GM20000 (cell line): ENCODE measurements at places on chromosomes 5 and 9.

GRCh38 chr5:14450018-14450524 lies 131.5 kb upstream of the OTULINL start:
- no peak for DNase-seq

DNA sequence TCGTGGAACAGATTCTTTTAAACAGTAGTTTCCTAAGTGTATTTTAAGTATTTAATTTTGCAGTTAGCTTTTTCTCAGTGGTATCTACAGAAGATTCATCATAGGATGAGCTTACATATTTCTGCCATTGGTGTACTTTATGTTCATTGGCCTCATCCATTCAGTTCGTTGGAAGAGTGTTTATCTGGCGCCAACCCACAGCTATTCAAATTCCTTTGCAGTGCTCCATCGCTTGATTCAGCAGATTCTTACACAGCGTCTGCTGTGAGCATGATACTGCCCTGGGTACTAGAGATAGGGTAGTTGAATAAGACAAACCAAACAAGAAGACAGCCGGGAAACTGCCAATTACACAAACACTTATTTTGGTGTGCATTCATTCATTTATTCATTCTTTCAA lies 55.1 kb downstream of the NUP214 start:
- DNase-seq, result no peak

GRCh38 chr9:26779062-26779461 lies 113.5 kb downstream of the CAAP1 start:
- DNase-seq, result no peak

- DNase-seq, result no peak
These were observed 19.9 kb downstream of the CDKN2A start for GRCh38 chr9:21974343-21974721.

DNA sequence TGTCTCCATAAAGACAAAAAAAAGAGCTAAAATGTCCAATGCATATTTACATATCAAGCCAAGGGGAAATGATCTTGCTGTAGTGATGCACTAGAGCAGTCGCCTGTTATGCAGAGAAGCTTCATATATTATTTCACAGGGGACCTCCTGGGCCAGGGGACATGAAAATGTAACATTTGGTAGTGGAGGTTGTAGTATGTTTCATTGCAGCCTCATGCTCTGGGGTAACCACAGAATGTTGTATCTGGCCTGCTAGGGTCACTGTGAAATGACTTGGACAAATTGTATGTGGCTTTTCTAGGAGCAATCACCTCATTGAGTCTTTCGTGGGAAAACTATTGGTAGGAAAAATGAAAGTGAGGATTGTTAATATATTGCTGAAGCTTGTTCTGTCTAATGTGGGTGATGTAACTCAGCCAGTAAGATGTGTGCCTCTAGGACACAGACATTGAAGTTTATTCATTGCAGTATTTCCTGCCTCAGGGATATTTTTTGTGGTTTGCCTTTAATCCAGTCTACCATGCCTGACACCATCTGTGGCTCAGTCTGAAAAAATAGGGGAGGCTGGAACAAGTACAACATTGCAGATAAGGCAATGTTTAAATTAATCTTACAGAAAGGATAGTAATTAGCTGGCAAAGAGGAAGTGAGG lies 430.8 kb upstream of the TNC start:
- no peak for DNase-seq

DNA sequence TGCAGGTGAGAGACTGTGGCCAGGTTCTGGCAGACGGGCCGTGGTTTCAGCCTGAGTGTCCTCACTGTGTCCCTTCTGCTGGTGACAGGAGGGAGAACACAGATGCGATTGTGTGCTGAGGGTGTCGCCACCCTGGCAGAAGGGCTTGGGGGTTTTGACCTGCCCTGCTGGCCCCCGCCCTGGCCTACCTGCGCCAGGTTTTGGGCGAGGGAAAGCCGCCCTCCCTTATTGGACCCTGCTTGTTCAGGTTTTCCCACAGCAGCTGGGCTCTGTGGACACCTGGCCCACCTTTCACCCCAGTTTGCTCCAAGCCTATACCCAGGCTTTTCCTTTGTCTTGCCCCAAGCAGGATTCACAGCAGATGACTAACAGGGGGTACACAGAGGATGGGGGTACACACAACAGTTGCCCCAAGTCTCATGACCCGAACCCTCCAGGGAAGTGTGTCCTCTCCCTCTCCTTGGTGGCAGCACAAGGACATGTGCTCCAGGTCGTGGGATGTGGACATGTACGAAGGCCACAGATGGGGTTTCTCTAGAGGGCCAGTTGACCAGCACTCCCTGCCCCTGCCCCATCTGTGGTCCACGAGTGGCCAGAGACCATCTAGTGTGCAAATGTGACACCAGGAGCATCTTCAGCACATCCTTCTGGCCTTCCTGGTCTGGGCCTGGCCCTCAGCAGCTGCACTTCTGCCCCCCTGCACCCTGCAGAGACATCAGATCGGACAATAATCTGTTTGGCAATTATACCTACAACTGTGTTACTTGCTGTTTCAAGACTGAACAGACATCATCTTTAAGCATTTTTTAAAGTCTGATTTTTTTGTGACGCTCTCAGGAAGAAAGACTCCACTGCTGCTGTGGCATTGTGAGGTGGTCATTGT lies 265.8 kb upstream of the IRX4 start:
- no peak for DNase-seq

- DNase-seq, result no peak
These were observed 12.6 kb downstream of the URM1 start for GRCh38 chr9:128383791-128384190.

DNA sequence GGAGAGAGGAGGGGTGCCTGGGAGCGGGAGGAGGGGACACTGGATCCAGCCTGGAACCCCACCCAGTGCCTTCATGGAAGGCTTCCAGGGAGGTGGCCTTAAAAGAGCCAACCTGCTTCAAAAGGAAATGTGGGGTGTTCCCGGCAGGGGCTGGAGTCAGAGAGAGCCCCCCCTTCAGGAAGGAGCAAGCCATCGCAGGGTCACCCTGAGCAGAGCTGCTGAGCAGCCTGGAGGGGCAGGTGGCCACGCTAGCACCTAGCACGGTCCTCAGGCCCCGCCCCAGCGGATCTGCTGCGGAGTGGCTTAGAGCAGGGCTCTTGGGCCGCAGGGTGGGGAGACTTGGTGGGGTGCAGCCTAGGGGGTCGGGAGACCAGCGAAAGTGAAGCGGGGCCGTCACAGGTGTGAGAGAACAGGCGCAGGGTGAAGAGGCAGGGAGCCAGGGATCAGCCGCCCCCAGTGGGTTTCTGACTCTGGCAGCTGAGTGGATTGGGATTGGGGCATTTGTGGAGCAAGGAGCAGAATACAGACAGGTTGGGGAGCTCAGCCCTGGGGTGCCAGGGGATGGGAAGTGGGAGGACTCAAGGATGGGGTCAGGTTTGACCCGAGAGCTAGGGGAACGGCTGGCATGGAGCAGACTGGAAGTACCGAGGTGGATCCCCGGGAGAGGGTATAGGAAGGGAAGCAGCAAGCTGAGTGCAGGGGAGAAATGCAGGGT lies 1.5 kb downstream of the LCN2 start:
- no peak for DNase-seq

GRCh38 chr9:757246-757881 lies 84.1 kb upstream of the DMRT1 start:
- peak; percentile 40 for DNase-seq

- DNase-seq, result no peak
These were observed 19.9 kb downstream of the NEURL1B start for GRCh38 chr5:172660974-172661373.

GRCh38 chr5:93582677-93583438 lies at the start of gene NR2F1:
NR2F1 (plus strand) TSS chr5:93583222; CDS start chr5:93585024, 1,802 bp downstream.
- no peak for DNase-seq

GRCh38 chr9:16092142-16093091 lies 539.6 kb downstream of the CCDC171 start:
- no peak for DNase-seq

DNA sequence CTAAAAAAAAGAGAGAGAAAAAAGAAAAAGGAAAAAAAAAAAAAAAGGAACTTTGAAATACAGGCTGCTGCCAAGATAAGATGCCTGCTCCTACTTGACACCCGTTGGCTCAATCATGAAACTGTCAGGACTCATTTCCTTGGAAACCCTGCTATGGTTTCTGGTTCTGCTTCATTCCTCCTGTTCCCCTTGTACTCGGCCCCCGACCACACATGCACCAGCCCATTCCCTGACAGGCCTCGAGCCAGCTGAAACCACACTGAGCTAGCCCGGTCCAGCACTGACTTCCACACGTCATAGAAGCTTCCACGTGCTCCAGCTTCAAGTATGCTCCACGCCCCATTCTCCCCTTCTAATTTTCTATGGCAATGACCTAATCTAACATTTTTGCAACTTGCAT lies 93.2 kb downstream of the MYO10 start:
- DNase-seq, result no peak

DNA sequence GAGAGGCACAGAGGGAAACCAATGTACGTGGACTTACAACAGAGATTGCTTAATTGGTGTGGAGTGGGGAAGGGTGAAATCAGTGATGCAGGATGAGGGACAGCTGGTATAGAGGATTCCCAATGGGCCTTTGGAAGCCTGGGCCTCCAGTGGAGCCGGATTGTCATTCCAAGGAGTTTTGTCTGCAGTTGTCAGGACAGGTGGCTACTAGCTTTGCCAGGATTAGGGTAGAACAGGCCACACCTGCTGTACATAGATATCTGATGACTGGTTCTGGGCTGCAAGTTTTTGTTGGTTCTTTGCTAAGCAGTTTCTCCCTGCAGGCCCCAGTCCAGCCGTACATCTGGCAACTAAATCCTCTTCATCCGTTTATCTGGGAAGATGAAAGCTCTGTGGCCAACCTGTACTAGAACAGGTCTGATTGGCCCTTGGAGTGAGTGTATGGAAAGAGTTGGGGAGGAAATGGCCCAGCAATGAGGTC lies 4.2 kb downstream of the SKP2 start:
- no peak for DNase-seq

DNA sequence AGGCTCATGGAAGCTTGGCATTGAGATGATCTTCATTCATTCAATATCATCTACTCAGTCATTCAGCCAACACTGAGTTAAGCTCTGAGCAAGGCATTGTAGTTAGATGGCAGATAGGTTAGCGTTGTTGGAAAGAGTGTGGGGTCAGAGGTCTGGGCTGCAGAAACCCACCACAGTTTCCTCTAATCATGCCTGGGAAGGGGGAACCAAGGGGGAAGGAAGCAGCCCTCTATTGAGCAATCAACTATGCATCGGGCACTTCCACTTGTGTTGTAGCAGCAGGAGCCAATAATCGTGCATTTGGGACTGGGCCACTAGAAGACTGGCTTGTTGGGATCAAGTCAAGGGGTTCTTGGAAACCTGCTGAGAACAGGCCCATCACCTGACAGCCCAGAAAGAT lies 139.1 kb downstream of the PIP5K1B start:
- DNase-seq, result no peak

DNA sequence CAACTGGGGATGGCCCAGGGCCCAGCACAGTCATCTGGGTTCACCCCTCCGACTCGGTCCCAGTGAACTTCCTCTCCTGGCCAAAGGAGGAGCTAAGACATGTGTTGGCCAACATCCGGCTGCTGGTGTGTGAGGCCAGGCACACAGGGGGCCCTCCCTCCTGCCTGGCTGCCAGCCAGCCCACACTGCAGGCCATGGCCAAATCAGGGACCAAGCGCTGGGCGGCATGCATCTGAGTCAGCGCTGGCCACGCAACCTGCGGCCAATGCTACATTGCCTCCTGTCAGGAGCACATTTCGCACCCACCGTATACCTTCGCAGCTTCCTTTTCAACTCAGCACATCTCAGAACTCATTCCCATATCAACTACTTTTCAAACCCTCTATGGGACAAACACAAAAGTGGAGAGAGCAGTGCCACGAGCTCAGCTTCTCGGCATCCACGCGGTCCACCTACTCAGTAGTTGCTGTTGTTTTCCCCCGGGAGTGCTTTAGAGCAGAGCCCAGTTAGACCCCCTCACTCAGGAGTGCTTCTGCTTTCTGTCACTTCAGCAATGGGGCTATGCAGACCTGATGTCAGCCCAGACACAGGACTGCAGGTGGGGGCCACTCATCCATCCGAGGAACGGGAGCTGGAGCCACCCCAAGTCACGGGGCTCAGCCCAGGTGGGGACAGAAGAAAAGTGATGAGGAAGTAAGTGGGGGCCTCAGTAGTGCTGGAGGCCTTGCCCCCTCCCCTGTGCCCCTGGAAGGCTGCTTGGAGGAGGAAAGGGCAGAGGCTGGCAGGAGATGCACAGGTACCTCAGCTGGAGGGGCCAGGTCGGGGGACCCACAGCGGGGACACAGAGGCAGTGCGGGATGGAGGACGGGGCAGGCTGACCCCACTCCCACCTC lies 13.9 kb downstream of the NINJ1 start:
- DNase-seq, result peak; percentile 83
